ENCODE measurements at places on chromosomes 1 and 21.

DNA sequence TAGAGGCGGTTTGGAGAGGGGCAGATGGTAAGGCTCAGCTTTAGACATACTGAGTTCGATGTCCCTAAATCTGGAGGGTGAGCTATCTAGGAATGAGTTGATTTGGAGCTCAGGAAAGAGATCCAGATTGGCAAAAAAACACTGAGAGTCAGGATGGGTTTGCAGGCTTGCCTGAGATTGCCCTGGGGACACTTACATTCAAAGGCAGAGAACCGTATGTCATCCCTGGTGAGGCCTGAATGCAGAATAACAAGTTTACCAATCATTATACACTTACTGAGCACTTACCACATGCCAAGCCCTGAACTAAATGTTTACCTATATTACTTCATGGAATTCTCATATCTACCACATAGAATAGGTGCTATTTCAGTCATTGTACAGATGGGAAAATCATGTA lies 27.5 kb downstream of the TFAP2E start:
- no peak for DNase-seq

GRCh38 chr1:11174261-11174942 lies 14.8 kb upstream of the ANGPTL7 start:
- DNase-seq = no peak

GRCh38 chr1:231778009-231778719 lies 151.6 kb downstream of the DISC1 start:
- DNase-seq = no peak

DNA sequence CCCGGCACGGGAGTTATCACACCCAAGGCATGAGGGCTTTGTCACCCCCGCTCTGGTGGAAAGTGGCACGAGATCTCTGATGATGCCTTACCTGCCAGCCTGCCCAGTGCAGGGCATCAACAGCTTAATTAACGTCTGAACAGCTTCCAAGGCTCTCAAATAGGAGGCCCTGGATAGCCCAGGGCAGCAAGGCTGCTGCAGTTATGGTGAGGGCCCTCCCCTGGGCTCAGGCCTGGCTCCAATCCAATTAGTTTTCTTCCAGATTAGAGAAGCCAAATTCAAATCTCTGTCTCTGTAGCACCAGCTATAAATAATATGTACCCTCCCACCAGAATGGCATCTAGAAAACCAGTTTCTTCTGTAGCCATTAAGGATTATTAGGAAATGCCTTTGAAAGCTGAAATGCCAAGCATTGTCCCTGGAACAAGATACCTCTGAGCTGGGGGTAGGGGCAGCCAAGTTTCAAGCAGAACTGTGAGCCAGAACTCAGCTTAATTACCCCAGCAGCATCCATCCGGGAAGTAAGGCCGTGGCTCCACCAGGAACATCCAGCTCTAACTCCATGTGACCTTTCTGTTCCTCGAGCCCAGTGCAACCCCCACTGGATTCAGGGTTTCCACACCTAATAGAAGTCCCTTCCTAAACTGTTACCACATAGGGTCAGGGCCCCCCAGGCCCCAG lies 12.5 kb downstream of the QSOX1 start:
- DNase-seq = no peak

DNA sequence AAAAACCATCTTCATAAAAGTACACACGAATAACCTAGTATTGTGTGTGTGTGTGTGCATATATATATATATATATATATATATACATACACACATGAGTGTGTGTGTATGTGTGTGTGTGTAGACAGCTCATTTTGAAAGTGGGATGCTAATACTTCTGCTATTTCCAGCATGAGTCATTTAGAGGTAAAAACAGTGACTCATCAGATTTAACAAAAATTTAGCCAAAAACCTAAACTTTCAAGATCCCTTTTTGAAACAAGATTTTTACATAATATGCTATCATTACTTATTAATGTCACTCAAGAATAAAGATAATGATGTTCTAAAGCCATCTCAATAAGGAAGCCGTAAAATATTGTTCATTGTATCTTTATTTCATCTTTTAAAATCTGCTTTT lies 35.6 kb upstream of the ADGRL4 start:
- no peak for DNase-seq

DNA sequence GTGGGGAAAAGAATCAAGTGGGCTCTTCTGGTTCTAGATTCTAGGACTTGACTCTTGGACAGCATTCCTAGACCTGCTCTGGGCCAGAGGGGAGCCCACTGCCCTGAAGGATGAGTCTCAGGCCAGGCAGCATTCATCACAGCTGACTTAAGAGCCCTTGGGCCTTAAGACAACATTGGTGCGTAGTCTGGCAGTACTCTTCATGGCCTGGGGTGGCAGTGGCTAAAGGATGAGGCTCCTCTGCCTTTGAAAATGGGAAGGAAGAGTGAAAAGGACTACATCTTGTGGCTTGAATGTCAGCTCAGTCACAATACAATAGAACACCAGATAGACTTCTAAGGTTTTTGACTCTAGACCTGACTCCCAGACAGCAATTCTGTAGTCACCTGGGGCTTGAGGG lies 1415.1 kb upstream of the PRMT6 start:
- DNase-seq = no peak

GRCh38 chr1:54814126-54814498 lies 13.0 kb upstream of the TTC22 start:
- DNase-seq = no peak

DNA sequence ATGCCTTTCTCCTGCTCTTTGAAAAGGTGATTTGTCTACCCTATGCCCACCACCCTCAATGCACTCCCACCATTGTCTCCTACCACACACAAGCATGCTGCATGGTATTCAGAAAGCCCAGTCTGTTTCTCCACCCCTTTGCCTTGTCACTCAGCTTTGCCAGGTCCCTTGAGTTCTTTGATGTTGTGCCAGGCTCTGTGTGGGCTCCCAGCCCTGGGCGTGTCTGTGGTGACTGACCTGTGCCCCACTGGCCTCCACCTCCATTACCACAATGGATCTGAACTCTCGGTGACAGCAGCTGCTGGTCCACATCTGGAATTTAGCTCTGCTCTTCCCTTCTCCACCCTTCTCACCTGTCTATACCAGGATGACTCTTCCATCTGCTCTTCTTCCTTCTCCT lies 34.9 kb downstream of the ATP2B4 start:
- no peak for DNase-seq

DNA sequence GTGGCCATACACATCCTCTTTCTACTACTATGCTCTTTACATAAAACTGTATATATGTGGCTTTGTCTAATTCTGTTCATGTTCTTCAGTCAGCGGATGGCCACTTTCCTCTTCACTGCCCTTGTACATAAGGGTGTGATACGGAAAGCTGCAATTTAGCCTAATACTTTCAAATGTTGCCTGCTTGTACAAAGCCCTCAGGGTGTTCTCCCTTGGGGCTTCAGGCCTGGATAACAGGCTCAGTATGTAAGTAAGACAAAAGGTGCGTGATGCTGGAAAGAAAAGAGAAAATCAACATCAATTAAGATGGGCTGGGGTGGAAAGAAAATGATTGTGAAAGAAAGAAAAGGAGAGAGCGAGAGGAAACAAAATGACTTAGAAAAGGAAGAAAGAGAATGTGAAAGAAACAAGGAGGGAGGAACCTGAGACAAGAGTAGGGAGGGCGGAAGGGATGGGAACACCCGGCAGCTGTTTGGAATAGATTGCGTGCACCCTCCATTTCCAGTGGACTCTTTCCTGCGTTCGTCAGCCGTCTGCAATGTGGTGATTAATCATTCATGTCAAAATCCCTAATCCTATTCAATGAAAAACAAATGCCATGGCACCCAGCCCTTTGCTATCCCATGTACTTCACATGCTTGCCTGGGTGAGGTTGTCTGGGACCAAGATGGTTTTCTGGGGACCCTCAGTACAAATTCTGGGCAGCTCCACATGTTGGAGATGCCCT lies 553.6 kb downstream of the NUF2 start:
- DNase-seq = no peak

- no peak for DNase-seq
These were observed 2.4 kb downstream of the DNAJC6 start for GRCh38 chr1:65311760-65312159.

GRCh38 chr1:39392851-39393573 lies 98.4 kb upstream of the BMP8A start:
- no peak for DNase-seq

DNA sequence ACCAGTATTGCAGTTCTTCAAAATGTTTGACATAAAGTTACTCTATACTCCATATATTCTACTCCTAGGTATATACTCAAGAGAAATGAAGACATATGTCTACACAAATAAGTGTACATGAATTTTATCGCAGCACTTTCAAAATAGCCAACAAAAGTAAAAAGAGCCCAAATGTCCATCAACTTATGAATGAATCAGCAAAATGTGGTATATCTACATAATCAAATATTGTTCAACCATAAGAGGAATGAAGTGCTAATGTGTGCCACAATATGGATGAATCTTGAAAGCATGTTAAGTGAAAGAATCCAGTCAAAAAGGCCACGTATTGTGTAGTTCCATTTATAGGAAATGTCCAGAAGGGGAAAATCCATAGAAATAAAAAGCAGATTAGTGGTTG lies 98.6 kb upstream of the F3 start:
- no peak for DNase-seq

DNA sequence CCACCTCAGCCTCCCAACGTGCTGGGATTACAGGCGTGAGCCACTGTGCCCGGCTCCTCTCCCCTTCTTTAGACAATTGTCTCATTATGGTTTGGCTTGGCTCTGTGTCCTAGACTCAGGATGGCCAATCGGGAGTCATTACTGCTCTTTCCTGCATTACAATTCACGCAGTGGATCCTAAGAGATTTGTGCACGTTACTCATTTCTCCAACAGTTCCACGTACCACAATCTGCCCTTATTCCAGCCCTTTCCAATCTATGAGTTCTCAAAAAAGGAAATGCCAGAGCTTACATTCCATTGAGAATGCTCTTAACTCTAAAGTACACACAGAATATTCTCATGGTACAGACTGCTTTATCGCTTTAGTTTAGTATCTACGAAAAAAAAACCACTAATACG lies 357.0 kb downstream of the GPATCH2 start:
- DNase-seq = no peak

DNA sequence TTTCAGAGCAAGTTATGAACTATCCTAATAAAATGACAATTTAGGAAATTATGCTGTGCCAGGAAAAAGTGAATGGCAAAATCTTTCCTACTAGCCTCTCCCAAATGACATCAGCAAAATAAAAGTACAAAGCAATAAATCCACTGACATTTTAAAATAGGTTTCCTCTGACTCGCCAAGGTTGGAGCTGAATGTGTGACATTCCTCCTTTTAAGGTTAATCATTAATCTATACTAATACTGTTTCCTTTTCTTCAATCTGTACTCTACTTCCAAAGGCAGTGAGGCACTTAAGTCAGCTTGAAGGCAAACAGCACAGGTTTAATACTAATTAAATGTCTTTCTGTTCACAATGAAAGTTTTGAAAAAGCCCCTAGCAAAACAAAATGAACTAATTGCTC lies 15.7 kb downstream of the RNF19B start:
- DNase-seq = no peak

GRCh38 chr1:56345831-56346230 lies 233.5 kb downstream of the PLPP3 start:
- DNase-seq = no peak

DNA sequence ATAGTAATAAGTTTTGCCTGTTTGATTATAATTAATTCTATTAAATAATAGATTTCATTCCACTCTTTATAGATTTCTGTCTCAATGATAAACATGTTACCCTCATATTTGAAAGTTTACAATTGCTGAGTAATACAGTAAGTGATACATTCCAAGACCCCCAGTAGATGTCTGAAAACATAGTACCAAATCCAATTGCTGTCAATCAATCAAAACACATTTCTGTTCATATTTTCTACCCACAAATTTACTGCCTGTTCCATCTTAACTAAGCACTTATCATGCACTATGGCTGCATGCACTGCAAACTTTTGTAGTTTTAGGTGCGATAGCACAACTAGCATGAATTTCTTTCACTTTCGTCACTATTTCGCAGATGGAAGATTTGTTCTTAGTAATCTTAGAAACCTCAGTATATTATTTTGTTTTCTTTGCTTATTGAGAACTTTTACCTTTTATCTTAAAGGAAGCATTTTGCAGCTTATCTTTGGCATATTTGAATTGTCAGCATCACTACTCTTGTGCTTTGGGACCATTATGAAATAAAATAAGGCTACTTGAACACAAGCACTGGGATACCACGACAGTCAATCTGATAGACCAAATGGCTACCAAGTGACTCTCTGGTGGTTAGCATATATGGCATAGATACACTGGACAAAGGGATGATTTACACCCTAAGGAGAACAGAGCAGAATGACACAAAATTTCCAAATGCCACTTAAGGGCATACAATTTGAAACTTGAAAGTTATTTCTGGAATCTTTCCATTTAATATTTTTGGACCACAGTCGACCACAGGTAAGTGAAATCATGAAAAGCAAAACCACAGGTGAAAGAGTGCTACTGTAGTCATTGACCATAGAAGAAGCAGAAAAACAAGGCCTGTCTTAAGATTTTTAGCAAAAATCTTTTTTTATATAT lies 67.6 kb downstream of the RGS13 start:
- no peak for DNase-seq

GRCh38 chr1:200337831-200338230 lies 72.0 kb downstream of the ZNF281 start:
- no peak for DNase-seq

- DNase-seq = no peak
These were observed 688.9 kb downstream of the USP25 start for GRCh38 chr21:16418642-16419041.

DNA sequence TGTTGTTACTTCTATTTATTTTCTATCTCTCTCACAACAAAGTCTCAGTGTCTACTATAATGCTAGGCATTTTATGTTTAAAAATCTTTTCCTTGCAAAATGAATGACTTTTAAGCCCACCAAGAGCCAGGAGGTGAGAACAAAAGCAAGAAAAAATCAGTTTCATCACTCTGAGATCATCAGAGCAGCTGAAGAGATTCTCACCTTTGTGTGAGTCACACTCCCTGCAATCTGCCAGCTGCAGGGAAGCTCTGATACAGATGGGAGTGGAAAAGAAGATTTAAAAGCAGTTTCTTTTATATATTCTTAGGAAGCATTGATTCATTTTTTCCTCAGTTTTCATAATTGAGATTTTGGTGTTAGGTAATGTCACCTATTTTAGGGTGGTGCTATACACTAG lies 107.6 kb downstream of the LHX9 start:
- no peak for DNase-seq

- no peak for DNase-seq
These were observed 59.1 kb upstream of the ZNF648 start for GRCh38 chr1:182120411-182121258.

DNA sequence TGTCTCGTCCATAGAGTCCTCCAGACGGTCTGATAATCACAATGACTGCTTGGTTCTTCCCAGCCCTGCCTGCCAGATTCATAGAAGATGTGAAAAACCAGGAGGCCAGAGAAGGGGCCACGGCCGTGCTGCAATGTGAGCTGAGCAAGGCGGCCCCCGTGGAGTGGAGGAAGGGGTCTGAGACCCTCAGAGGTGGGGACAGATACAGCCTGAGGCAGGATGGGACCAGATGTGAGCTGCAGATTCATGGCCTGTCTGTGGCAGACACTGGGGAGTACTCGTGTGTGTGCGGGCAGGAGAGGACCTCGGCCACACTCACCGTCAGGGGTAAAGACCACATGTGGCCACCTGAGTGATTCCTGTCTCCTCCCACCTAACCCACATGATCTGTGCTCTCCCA lies 86.9 kb downstream of the OBSCN start:
- no peak for DNase-seq

All from activated T-cell treated with anti-CD3 and anti-CD28 coated beads, Interleukin-2, amount 50 U/mL, for 4 hours (primary cell).